Foreskin fibroblast (primary cell): ENCODE measurements at places on chromosomes 2 and 18.

GRCh38 chr18:57475408-57475807 is 40.2 kb downstream of the ONECUT2 start:
- DNase-seq, result no peak

DNA sequence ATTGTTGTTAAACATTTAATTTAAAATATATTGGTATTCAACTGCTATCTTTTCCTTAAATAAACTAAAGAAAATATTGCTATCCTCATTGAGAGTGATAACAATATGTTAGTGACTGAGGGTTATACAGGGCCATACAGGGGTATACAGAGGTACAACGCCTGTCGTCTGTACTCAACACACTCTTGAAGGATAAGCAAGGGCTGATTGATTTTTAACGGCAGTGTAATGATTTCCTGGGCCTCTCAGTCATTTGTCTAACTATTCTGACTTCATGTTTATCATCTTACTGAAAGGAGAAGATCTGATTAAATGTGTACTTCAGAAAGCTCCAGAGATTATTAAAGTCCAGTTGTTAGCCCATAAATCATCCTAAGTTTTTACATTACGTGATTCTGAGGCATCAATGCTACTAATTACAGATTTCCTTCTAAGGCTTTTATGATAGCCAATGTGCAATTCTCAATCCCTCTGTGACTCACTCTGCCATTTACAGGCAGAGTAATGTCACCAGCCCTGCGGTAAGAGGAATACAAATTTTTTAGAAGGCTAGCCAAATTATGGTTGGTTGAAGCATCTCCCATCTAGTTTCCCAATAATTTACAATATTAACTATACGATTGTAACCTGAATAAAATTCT is 893.0 kb upstream of the CHAC2 start:
- DNase-seq, result no peak

DNA sequence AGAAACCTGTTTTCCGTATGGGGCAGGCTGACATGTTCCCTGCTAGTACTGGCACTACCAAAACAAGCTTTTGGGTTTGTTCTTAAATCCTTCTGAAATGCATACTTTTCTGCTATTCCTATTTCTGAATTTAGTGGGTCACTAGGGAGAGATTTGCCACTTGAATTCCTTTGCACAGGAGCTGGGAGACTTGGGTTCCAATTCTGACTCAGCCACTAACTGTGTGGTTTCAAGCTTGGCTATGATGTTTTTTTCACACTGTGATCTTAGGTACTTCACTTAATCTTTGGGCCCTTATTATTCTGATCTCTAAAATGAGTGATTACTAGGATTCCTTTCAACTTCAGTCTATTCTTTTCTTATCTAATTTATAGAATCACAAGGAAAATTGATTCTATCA is 105.5 kb downstream of the BCL11A start:
- DNase-seq, result no peak

DNA sequence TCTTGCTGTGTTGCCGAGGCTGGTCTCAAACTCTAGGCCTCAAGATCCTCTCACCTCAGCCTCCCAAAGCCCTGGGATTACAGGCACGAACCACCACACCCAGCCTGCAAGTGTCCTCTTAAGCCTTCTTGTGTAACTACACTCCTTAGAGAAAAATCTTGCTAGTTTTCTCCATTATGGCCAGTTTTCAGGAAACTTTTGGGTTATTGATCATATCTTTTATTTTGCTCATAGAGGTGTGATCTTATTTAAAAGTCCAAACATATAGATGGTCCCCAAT is 2.4 kb downstream of the SOCS6 start:
- DNase-seq, result no peak

DNA sequence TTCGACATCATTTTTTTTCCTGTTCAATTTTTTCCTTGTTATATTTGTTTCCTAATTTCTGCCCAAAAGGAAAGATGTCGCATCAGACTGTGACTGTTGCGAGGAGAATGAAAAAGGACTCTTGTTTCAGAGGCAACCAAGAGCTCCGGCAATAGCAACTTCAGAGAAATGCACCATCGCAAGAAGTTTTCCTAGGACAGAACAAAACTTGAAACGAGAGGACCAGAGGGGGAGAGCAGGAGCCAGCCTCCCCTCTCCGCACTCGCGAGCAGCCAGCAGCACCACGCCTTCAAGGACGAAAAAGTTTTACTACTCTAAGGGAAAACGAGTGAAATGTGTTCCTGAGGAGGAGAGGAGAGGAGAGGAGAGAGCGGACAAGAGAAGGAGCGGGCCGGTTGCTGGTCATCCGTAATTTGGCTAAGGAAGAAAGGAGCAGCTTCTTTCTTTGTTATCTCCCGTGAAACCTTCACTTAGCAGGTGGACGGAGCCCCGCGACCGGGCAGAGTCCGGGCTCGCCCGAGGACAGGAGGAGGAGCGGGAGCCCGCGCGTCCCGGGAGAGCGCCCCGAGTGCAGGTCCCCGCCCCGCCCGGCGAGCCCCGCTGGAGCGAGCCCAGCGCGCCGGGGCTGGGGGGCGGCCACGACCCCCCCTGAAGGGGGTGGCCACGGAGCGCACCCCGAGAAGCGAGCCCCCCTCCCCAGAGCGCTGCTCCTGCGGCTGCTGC is 744 bp downstream of the POU3F3 start:
- DNase-seq, result peak; percentile 11

- no peak for DNase-seq
Measured at GRCh38 chr2:25620077-25620476, 53.3 kb downstream of the DTNB start.

DNA sequence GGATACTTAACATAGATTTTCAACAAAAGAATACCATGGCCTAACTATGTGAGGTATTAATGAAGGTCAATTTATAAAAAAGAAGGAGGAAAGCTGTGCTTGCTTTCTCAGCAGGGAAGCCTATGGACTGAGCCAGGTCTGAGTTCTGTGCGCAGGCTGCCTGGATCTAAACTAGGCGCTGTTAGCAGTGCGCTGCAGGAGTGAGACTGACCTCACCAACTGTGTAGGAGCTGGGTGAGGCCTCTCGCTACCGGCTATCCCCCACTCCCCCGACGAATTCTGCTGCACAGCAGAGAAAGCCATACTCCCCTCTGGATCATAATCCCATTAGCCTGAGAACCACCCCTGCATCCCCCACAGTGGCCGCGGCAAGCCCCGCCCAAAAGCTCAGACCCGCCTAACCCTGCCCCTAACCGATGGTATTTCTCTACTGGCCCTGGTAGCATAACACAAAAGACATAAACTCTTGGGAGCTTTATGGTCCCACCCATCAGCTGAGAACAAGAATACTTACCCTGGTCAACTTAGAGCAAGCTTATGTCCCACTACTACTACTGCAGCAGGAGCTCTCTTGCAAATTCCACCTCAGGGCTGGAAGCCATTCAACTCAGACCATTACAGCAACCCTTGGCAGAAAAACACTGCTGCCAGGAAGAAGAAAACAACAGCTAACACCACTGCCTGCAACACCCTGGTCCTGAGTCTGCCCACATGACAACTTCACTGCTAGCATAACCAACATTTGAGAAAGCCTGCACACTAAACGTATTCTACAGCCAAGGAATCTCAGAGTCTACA is 28.0 kb downstream of the SULT1C2 start:
- DNase-seq, result no peak

- DNase-seq, result peak; percentile 61
Measured at GRCh38 chr18:26741048-26741447, 124.5 kb downstream of the AQP4 start.

DNA sequence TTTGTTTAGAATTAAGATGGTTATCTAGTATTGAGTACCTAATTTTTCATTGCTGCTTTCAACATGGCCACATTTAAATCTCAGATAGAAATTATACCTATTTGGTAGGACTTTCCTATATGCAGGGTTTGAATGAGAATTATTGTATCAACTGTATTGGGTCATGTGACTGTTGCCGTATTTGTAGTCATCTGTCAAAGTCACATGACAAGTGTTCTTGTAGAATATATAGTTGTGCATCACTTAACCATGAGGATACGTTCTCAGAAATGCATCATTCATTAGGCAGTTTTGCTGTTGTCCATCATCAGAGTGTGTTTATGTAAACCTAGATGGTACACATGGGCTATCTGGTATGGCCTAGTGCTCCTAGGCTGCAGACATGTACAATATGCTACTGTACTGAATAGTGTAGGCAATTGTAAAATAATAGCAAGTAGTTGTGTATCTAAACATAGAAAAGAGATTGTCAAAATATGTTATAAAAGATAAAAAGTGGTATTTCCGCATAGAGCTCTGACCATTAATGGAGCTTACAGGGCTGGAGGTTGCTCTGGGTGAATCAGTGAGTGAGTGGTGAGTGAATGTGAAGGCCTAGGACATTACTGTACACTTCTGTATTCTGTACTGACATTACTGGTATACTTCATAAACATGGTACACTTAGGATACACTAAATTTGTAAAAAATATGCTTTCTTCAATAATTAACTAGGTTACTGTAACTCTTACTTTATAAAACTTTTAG is 123.7 kb downstream of the MAP4K4 start:
- DNase-seq, result no peak

GRCh38 chr2:151728804-151729414 is 5.4 kb downstream of the NEB start:
- no peak for DNase-seq

DNA sequence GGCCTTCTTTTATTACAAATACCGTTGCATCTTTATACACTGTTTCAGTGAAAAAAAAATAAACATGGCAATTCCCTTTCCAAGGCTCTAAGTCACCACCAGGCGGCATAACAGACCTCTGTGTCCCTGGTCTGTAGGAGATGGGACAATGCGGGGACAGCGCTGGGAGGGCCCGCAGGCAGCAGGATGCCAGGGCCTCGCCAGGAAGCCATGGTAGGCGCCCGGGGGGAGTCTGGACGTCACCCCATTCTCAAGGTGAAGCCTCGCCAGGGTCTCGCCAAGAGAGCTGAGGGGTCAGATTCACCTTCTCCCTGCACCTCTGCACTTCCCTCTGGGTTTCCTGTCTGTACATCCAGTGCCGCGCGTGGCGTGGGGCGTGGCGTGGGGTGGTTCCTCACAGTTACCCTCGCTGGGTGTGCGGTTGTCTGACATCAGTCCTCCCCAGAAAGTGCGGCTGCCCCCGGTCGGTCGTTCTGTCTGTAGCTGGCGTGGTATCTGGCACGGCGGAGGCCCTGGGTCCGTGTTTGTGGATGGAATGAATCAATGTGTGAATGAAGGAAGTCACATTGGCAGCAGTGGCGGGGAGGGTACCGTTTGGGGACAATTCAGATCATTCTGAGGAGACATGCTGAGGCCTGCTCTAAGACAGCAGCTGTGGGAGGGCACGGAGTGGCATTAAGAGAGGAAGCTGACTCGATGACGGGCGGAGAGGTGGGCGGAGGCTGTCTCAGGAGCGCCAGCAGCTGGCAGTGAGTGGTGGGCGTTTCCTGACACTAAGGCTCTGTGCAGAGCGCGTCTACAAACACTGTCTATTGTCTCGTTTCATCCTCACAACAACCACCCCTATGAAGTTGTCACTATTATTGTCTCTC is 46.0 kb downstream of the LRRFIP1 start:
- peak; percentile 18 for DNase-seq
